ENCODE measurements at places on chromosomes 13 and 19.

- DNase-seq, result peak; percentile 88
These were observed 62.0 kb downstream of the PARP4 start for GRCh38 chr13:24450530-24450929.

GRCh38 chr19:18776736-18777135, 14.4 kb downstream of the COMP start:
- no peak for DNase-seq

DNA sequence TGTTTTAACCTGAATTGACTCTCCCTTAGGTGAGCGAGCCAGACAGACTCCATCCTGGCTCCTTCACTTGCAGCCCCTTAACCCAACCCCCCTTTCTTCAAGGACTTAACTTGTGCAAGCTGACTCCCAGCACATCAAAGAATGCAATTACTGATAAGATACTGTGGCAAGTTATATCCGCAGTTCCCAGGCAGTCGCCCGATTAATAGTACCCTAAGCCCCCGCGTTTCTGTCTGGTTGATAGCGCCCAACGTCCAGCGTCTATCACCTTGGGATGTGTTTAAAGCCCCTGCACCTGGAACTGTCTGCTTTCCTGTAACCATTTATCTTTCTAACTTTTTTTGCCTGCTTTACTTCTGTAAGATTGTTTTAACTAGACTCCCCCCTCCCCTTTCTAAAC, 6.2 kb downstream of the HSD17B14 start:
- no peak for DNase-seq

- DNase-seq, result no peak
These were observed 25.0 kb downstream of the SERPINE3 start for GRCh38 chr13:51364404-51365008.

DNA sequence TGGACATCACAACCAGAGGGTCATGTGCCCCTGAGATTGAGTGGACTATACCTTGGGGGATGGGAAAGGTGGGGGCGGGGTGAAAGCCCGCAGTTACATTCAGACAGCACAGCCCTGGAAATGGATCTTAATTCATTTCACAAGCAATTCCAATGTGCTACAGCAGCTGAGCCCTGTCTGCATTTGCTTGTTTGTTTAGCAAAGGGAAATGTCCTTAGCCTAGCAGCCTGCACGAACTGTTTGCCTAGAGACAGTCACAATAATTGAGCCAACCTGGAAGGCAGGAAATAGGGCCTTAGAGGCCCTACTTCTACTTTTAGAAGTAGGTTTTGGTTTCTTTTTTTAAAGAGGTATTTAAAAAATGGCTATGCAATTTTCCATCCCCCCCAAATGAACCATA, 177.3 kb upstream of the KL start:
- peak; percentile 80 for DNase-seq

GRCh38 chr19:35389192-35389861, 18.5 kb downstream of the GPR42 start:
- no peak for DNase-seq

DNA sequence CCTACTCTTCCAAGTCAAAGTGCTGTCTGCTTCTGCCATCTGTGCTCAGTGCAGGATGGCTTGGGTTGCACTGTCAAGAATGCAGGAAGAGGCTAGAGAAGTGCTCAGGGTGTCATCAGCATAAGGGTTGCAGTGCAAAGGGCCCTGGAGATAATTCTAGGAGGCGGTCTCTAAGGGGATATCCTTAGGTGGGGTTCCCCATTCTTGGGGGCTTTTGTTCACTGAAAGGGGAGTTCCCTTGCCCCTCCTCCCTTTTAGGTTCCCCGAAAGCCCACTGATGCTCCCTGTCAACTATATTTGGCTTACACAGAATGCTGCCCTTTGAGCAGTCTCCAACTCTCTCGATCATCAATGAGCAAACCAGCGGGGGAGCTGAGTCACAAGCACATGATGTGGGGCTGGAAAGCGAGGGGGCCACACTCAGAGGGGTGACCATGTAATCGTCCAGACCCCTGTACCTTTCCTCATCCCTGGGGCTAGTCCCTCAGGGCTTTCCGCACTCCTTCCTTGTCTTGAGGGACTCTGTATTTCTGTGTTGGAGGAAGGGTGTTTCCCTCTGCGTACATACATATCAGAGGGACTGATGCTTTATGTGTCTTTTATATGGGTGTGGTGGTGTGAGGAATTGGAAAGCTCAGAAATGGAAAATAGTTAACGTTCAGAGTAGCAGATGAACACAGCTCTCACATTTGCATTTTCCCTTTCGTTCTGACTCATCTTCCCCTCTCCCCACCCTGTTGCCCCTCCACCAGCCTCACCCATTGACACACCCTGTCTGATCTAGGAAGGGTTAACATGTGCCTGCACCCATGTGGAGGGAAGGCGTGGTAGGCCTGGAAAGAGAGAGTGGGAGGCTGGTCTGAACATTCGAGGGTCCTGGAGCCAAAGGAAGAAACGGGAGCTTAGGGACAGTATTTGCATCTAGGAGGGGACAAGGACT, 6.7 kb downstream of the ZBTB32 start:
- no peak for DNase-seq

- DNase-seq, result peak; percentile 78
These were observed 249.0 kb downstream of the DLEU7 start for GRCh38 chr13:50594276-50595051.

DNA sequence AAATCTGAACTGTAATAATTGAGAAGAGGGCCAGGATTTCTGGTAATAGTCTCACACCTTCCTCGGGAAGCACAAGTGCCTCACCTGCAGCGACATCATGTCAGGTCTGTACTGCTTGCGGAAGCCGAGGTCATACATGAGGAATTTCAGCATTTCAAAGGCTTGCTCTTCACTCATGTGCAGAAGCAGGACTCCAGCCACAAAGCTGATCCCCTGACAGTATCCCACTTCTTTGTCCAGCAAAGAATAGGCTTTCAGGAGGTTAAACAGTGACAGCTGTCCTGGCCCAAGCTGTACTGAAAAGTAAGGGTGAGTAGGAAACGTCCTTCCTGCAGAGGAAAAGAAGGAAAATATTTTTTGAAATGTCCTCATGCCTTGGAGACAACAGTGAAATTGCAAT, 182.7 kb downstream of the TBC1D4 start:
- peak; percentile 37 for DNase-seq

DNA sequence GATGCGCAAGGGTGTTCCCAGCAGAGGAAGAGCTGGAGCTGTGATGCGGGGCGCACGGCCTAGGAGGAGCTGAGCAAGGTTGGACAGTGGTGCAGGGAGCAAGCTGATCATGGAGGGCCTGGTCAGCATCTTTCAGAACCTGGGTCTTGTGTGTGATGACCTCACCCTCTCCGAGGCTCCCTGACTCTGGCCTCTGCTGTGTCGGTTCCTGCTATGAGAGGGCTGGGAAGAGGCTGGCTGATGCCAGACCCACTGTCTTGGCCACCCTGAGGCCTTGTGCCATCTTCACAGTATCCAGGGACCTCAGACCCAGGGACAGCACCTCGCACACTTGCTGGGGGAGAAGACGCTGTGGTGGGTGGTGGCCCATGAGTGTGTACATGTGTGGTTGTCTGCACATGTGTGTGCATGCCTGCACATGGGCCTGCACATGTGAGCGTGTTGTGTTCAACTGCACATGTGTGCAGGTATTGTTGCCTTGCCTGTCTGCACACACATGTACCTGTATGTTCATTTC, 16.5 kb upstream of the C13orf46 start:
- DNase-seq, result no peak

- no peak for DNase-seq
These were observed 89.2 kb downstream of the CRYL1 start for GRCh38 chr13:20436505-20436904.

GRCh38 chr19:32890326-32890725, 20.8 kb upstream of the SLC7A9 start:
- DNase-seq, result no peak

GRCh38 chr13:74070513-74070912, 63.7 kb downstream of the KLF12 start:
- no peak for DNase-seq

- no peak for DNase-seq
These were observed 6.6 kb downstream of the EPS8L1 start for GRCh38 chr19:55082020-55082851.

DNA sequence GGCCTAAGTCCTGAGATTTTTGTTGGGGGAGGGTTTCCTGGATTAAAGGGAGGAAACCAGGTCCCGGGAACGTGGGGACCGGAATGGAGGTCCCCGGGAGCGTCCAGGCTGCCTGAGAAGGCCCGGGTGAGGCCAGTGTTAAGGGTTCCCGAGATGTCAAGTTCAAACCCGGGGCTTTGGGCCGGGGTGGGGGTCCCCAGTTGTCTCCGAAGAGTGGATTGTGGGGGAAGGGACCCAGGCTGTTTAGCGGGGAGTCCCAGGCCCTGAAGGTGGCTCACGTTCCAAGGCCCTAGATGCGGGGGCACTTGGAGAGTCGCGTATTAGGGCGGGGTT, 262 bp downstream of the COX7A1 start:
- no peak for DNase-seq

DNA sequence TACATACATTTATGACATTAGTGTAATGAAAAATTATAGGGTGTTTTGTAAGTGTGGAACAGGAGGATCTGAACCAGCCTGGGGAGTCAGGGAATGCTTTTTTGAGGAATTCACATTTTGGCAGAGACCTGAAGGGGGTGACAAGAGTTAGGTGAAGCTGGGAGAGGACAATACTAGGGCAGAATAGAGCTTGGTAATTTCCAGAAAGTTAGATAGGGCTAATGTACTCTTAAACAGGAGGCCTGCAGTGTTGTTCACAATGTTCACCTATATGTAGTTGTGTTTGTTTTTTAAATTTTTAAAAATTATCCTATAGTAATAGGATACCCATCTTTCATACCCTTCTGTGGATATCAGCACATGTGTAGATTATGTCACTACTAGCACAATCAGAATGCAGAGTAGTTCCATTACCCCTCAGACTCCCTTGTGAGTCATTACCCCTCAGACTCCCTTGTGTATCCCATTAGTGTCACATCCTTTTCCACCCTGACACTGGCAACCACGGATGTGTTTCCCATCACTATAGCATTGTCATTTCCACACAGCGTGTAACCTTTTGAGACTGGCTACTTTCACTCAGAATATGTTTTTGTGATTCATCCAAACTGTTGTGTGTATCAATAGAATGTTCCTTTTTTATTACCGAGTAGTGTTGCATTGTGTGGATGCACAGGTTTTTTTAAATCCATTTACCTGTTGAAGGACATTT, 43.1 kb downstream of the PCCA start:
- no peak for DNase-seq

- DNase-seq, result no peak
These were observed 371.7 kb downstream of the RBM26 start for GRCh38 chr13:79034341-79034740.

GRCh38 chr19:46372901-46373490, 26.1 kb downstream of the PPP5C start:
- DNase-seq, result no peak

DNA sequence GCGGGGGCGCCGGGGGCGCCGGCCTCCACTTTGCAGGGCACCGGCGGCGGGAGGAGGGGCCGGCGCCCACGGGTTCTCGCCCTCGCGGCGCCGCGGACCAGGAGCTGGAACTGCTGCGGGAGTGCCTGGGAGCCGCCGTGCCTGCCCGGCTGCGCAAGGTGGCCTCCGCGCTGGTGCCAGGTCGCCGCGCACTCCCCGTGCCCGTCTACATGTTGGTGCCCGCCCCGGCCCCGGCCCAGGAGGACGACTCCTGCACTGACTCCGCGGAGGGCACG, 11.9 kb downstream of the C19orf25 start:
- no peak for DNase-seq

DNA sequence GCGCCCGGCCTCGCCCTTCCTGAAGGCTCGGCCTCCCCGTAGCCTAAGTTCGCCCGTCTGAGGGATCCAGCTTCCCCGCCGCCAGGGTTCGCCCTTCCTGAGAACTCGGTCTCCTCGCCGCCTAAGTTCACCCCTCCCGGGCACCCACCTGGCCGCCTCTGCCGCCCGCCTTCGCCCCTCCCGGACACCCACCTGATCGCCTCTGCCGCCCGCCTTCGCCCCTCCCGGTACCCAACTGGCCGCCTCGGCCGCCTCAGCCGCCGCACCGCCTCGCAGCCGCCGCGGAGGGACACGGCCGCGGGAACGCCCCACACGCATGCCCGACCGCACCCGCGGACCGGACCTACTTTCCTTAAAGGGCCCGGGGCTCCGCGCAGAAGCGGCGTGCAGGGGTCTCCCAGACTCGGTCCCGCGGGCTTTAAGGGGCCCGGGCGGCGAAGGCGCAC, at the start of gene MOB3A:
Gene MOB3A, minus strand, starts transcription at position 293 of the 446 bp plus-strand sequence. CDS start 17,766 bp downstream, outside the sequence.
- peak; percentile 94 for DNase-seq

DNA sequence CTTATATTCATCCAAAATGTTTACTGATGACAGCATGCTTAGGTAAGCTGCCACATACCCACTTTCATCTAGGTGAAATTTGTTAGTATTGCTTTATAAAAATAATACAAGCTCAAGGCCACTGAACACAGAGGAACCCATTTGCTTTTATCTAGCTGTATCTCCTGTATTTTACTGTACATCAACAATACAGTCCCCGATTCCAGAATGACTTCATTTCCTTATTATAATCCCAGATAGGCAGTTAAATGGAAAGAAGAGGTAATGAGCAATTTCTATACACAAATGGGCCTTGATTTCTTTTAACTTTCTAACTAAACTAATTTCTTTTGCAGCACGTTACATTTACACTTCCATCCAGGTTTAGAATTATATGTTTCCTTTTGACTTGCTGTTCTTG, 86.2 kb downstream of the SHISA2 start:
- DNase-seq, result no peak

DNA sequence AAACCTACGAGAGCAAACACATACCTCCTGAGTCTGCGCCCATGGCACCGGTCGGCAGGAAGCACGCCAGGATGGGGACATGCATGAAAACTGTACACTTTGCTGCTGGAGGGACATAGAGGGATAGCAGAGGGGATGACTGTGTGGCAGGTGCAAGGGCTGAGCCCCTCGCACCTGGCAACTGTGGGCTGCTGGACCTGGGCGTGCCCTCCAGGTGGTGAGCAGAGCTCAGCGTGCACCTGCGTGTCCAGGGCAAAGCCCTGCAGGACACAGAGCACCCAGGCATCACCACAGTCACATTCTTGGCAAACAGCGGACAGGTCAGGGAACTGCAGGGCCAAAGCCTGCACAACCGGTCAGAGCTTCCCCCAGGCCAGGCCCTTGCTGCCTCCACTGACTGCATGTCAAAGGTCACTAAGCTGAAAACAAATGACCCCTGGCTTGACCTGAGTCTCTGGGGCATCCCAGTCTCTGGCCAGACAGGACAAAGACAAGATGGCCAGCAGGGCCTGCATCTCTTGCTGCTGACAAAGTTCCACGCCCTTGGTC, 9.0 kb upstream of the ISYNA1 start:
- DNase-seq, result no peak
